ENCODE measurements at places on chromosomes 3 and 15. TPM values are rescaled to one million over a fixed set of nuclear protein-coding genes. Genes with fewer than 3 reads are reported as not detected.

GRCh38 chr3:157405457-157405856 lies 31.2 kb upstream of the PTX3 start:
- H3K4me1 ChIP-seq: peaks cover 4% of the 10 kb centered on the region
- H3K27me3 ChIP-seq: no peaks in the 10 kb centered on the region
- no peak overlapping the region for H3K4me3 ChIP-seq
- H3K27ac ChIP-seq: no peak overlapping the region
- no peak for DNase-seq

DNA sequence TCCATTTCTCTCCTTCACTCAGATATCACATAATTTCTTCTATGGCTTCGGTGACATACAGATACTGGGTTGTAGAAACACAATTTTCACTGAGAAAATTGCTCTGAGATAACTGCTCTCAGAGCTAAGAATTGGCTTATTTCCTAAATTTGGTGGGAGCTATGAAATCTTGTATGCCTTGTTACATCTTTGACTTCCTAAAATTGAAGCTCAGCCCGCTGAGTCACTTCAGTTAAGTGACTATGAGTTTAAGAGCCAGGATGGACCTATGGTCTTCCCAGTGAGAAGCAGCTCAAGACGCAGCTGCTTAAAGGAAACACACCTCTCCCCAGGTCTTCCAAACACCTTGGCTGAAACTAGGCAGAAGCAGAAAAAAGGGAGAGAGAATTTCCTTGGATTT lies 56.4 kb downstream of the EFHB start:
- no peak overlapping the region for H3K4me3 ChIP-seq
- no peak overlapping the region for H3K27ac ChIP-seq
- no peak for DNase-seq
- H3K27me3 ChIP-seq: no peaks in the 10 kb centered on the region
- H3K36me3 ChIP-seq: no peaks in the 10 kb centered on the region

DNA sequence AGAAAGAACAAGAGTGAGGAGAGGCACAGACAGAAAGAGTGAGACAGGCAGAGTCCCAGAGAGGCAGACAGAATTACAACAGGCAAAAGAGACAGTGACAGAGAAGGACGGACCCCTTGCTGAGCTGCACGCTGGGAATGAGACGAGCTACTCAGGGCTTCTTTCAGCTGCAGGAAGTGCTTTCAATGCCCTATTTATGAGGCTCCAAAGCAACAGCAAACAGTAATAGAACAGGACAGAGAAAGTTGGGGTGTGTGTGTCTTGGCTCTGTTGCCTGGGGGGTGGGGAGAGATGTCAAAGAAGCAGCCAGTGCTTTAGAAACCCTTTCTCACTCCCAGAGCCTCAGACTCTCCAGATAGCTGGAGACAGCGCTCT lies 502 bp upstream of the TIMP4 start:
- H3K36me3 ChIP-seq: no peaks in the 10 kb centered on the region
- no peak overlapping the region for H3K4me3 ChIP-seq
- H3K27ac ChIP-seq: no peak overlapping the region

DNA sequence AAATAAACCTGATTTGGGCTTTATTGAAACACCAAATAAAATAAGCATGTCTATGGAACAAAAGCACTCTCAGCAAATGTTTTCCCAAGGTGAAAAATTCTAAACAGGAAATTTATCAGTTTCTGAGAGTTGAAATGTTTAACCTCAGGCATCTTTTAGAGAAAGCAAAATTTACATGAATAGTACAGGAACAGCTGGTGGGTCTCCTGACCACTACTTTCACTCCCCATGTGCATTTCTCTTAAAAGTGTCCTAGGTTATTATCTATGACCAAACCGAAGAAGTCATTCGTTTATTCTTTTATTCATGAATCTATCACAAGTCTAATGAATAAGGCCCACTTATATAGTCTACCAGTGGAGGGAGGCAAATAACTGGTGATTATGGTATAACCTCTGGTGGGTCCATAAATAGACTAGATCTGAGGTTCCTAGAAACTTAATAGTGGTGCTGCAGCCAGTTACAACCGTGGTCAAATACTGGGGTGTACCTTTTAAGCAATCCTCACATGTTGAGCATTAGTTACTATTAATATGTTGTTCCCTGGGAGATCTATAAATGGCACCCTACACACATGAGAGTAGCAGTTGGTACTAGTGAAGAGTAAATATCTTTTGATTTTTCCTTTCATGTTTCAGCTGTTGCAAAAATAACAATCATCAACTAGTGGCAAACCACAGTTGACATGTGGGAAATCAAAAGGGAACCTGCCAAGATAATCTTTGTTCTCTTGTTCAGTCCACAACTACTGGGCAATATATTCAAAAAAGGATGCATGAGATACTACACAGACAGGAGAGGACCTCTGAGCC lies 169.3 kb upstream of the STAC start:
- H3K36me3 ChIP-seq: no peaks in the 10 kb centered on the region
- DNase-seq: no peak
- H3K27ac ChIP-seq: no peak overlapping the region
- H3K4me3 ChIP-seq: no peak overlapping the region
- H3K27me3 ChIP-seq: no peaks in the 10 kb centered on the region
- no peaks in the 10 kb centered on the region for H3K4me1 ChIP-seq

GRCh38 chr15:96783746-96784145 lies 453.2 kb downstream of the NR2F2 start:
- H3K4me3 ChIP-seq: no peak overlapping the region
- H3K4me1 ChIP-seq: no peaks in the 10 kb centered on the region

DNA sequence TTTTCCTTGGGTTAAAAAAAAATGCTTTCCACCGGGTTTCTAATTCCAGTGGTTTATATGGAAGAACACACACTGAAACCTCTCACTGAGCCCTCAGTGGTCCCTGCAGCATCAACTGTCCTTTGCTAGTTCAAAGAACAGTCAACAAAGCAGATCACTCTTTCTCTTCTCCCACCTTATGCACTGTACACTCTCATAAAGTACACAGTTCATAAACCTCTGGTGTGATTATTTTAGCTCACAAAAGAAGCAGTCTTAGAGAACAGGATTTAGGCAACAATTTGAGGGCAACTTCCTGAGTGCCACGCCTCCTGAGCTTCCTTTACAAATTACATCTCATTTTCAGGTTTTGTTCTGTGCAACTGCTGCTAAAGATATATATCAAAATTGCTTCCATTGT lies 728.4 kb upstream of the GOLIM4 start:
- H3K4me1 ChIP-seq: no peaks in the 10 kb centered on the region
- no peak overlapping the region for H3K27ac ChIP-seq
- no peaks in the 10 kb centered on the region for H3K36me3 ChIP-seq
- no peaks in the 10 kb centered on the region for H3K27me3 ChIP-seq
- DNase-seq: no peak

DNA sequence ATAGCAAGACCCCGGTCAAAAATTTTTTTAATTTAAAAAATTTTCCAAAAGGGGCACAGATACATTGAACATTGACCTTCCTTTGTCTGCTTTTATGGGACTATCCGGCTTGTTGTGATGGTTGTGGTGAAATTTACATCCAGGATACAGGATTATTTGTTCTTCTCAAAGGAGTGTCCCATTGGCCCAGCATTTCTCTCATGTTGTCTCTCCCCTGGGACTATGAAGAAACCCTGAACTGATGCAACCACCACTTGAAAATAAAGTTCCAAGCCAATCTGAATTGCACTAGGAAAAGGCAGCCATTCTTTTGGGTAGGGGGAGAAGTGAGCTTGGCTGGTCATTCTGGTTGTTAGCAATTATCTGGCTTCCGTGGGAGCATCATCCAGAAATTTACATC lies 58.4 kb downstream of the PPARG start:
- no peak overlapping the region for H3K27ac ChIP-seq
- H3K4me1 ChIP-seq: peaks cover 31% of the 10 kb centered on the region
- H3K36me3 ChIP-seq: no peaks in the 10 kb centered on the region
- H3K27me3 ChIP-seq: no peaks in the 10 kb centered on the region
- no peak overlapping the region for H3K4me3 ChIP-seq

- no peak for DNase-seq
- H3K4me3 ChIP-seq: no peak overlapping the region
- no peaks in the 10 kb centered on the region for H3K27me3 ChIP-seq
- H3K36me3 ChIP-seq: no peaks in the 10 kb centered on the region
Observed at GRCh38 chr15:87498560-87498959, 758.0 kb downstream of the NTRK3 start.

DNA sequence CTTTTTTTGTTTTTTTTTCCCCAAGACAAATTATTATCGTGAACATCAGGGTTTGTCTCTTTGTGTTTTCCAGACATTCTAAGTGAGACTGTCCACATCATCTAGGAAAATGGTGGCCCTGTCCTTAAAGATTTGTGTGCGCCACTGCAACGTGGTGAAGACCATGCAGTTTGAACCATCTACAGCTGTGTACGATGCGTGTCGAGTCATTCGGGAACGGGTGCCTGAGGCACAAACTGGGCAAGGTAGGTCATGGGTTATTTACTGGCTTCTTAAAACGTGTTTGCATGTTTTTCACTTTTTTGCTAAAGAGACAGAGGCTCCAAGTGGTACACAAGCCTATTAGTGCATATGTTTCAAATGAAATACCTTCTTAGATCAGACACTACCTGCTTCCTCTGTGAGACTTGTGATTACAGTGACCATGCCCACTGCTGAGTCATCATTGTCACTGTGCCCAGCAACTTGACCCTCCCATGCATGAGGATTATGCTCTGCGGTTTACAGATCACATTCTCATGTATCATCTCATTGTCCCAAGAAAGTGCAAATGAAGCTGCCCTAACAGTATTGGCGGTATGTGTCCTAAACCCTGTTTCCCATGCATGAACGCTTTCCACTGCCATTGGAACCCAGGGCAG lies 395.2 kb upstream of the TPM1 start:
- H3K27me3 ChIP-seq: no peaks in the 10 kb centered on the region
- no peak overlapping the region for H3K4me3 ChIP-seq
- no peak for DNase-seq
- no peak overlapping the region for H3K27ac ChIP-seq
- H3K4me1 ChIP-seq: no peaks in the 10 kb centered on the region
- H3K36me3 ChIP-seq: no peaks in the 10 kb centered on the region

DNA sequence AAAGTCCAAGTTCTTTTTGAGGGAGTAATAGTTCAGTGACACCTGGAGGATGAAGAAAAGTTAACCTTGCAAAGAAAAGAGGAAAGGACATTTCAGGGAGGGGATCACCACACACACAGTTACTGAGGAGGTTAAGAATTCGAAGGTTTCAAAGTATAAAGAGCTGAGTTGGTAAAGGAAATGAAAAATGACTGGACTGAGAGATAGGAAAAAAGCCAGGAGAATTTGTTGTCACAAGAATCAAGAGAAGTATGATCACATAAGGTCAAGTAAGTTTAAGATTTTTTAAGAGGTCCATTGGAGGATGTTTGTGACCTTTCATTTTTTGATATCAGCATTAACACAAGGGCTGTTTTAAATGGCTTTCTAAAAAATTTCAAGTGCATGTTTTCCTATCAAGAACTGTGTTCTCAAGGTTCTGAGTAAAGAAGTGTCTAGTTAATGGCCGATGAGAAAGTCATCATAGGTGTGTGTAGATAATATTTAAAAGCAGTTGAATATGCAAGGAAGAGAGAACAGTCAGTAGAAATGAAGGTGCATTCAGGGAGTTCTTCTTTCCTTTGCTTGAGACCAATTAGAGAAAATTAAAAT lies 189.2 kb upstream of the RBMS3 start:
- H3K36me3 ChIP-seq: no peaks in the 10 kb centered on the region
- no peaks in the 10 kb centered on the region for H3K27me3 ChIP-seq
- no peak overlapping the region for H3K4me3 ChIP-seq
- DNase-seq: no peak

DNA sequence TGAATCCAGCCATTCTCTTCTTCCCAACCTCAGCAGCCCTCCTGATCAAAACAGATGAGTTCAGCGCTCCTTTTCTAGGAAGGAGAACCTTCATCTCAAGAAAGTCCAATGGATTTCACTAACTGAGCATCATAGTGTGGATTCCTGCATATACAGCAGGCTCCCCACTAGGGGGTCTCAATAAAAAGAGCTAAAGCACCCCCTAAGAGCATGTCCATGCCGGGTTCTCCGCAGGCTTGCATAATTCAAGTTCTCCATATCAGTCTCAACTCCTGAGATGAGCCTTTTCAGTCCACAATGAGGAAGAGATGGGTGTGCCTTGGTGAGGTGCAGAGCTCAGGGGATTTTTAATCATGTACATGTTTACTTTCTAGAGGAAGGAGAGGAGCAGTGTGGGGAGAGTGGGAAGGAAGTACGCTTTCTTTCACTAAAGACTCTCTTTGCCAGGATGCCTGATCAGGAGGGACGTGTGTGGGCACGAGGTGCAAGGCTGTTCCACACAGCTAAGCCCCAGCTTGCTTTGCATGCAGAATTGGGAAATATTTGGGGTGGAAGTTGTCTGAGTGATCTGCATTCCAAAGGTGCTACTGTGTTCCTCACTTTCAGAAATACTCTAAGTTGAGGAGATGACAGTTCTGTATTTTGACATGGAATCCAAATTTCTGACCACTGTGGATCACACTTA lies 563.5 kb downstream of the OCA2 start:
- no peaks in the 10 kb centered on the region for H3K36me3 ChIP-seq
- H3K4me3 ChIP-seq: no peak overlapping the region
- H3K27ac ChIP-seq: no peak overlapping the region
- no peaks in the 10 kb centered on the region for H3K27me3 ChIP-seq
- no peaks in the 10 kb centered on the region for H3K4me1 ChIP-seq
- DNase-seq: no peak

GRCh38 chr15:62603742-62604141 lies 438.7 kb upstream of the C2CD4B start:
- DNase-seq: no peak
- H3K27ac ChIP-seq: no peak overlapping the region
- no peaks in the 10 kb centered on the region for H3K4me1 ChIP-seq
- no peak overlapping the region for H3K4me3 ChIP-seq

GRCh38 chr3:132625613-132626012 lies 28.5 kb downstream of the ACKR4 start:
- H3K27me3 ChIP-seq: no peaks in the 10 kb centered on the region
- no peak for DNase-seq
- H3K27ac ChIP-seq: no peak overlapping the region
- H3K4me1 ChIP-seq: no peaks in the 10 kb centered on the region
- H3K4me3 ChIP-seq: no peak overlapping the region
- H3K36me3 ChIP-seq: peaks cover 20% of the 10 kb centered on the region

GRCh38 chr3:62601238-62602070 lies 228.1 kb upstream of the FEZF2 start:
- no peaks in the 10 kb centered on the region for H3K27me3 ChIP-seq
- H3K4me1 ChIP-seq: peaks cover 9% of the 10 kb centered on the region
- H3K4me3 ChIP-seq: no peak overlapping the region
- H3K36me3 ChIP-seq: no peaks in the 10 kb centered on the region

The SH3BP5 gene
- 53.3 TPM for total RNA-seq

The SLC22A13 gene
- total RNA-seq: 0.32 TPM

The ZNF662 gene
- 6.7 TPM for total RNA-seq

The SUCNR1 gene
- total RNA-seq: 4.8 TPM

The PLAAT1 gene
- not detected for total RNA-seq
